H4 (cell line): ENCODE measurements at places on chromosomes 12 and 14. TPM values are rescaled to one million over a fixed set of nuclear protein-coding genes. Genes with fewer than 3 reads are reported as not detected.

GRCh38 chr14:55585854-55586253 lies 5.8 kb downstream of the KTN1 start:
- peak; percentile 21 for DNase-seq

- DNase-seq: no peak
These were observed 10.0 kb downstream of the EMG1 start for GRCh38 chr12:6980740-6981139.

- DNase-seq: no peak
These were observed 56.6 kb downstream of the SH2B3 start for GRCh38 chr12:111462210-111462769.

DNA sequence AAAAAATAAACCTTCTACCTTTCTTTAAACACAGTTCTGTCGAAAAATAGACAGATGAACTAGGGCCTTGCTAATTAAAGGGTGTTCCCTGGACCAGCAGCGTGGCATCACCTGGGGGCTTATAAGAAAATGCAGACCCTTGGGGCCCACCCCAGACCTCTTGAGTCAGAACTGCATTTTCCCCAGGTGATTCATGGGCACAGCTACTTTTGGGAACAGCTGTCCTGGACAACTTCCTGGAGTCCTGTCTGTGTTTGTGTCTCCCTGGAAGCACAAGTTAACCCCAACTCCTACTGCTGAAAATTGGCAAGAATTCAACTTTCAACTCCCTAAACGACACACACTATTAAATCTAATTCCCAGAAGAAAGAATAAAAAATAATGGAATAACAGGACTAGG lies 17.8 kb downstream of the FBLN5 start:
- no peak for DNase-seq

DNA sequence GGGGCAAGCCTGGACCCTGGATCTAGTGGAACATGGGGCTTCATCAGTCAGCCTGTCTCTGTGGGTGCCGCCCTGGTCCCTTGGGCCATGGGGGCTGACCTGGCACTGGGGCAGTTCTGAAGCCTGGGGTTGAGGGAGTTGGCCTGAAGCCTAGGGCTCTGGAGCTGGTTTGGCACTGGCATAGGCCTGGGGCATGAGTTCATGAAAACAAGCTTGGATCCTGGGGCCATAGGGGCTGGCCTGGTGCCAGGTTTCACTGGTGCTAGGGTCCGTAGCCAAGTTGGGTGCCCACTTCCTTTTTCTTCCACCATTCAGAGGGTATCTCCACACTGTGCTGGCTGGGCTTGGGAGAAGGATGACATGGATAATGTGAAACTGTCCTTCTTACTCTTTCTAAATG lies 26.6 kb upstream of the ANO4 start:
- DNase-seq: no peak

DNA sequence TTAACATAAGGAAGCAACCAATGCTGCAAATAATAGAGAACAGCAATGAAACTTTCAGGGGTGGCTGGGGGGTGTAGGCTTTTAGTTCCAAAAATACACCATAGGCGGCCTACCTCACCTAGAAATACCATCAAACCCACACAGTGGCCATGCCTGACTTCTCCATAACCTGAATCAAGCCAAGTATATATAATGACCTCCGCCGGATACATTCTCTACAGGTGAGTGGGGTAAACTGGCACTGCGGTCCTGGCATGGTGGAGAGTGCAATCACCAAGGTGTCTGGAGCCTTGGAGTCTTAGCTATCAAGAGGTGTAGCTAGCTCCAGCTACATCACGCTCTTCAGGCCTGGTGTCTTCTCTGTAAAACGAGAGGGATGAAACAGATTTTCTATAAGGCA lies 1.2 kb downstream of the ZBTB25 start:
- DNase-seq: no peak

DNA sequence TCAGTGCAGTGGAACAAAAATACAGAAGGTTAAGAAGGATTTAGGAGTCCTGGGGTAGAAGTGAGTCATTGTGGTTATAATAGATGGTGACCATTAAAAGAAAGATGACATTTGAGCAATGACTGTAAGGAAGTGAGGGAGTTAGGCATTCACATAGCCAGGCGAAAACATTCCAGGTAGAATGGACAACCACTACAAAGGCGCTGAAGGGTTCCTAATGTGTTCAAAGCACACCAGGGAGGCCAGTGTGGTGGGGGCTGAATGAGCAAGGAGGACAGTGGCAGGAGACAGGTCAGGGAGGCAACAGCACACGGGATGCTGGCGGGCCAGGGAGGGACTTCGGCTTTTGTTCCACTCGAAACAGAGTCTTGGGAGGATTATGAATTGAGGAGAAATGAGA lies 129.9 kb downstream of the NPAS3 start:
- peak; percentile 30 for DNase-seq

DNA sequence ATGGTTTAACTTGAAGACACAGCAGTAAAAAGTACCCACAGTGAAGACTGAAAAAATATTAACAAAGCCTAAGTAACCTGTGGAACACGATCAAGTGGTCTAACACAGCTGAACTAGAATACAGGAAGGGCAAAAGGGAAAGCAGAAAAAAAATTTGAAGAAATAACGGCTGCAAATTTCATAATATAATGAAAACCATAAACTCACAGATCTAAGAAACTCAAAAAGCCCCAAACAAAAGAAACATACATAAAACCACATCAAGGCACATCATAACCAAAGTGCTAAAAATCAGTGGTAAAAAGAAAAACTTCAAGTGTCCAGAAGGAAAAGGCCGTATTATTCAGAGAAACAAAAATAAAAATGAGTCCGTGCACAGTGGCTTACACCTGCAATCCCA lies 30.9 kb downstream of the SPPL3 start:
- DNase-seq: no peak

GRCh38 chr12:90510948-90511347 lies 444.0 kb downstream of the CCER1 start:
- DNase-seq: peak; percentile 20

DNA sequence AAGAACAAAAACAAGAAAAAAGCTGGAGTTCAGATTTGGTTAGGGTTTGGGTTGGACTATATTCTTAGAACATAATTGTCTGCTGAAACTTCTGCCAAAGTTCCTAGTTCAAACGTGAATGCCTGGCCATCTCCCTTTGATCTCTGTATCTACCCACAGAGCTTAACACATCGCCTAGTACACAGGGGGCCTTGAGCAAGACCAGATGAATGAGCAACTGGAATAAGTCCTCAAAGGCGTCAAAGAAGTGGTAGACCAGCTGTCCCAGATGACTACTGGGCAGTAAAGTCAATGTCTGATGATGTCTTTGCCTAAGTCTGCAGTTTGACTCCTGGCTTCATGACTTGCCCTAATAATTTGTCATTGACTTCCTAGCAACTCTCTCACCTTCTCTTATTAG lies 13.9 kb upstream of the STAB2 start:
- DNase-seq: no peak

- DNase-seq: no peak
These were observed 81.2 kb downstream of the CFAP54 start for GRCh38 chr12:96570579-96570978.

- DNase-seq: no peak
These were observed 194.1 kb downstream of the NUAK1 start for GRCh38 chr12:105944628-105945027.

DNA sequence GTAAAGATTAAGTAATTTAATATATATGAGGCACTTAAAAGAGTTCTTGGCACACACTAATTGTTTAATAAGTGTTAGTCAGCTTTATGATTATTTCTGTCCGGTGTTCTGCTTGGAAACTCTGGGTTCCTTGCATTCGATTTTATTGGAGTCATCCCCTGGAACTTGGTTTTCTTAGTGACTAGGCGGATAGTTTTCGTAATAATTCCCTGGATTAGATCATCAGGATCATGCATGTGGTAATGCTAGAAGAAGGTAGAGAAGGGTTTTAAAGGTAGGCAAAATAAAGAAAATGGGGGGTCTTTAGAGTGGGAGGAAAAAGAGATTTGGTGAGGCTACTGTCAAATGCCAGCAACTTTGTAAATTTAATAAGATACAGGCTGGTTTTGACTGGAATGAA lies 88.4 kb downstream of the MYF5 start:
- no peak for DNase-seq

GRCh38 chr14:36493761-36494160 lies 26.3 kb downstream of the NKX2-1 start:
- no peak for DNase-seq

DNA sequence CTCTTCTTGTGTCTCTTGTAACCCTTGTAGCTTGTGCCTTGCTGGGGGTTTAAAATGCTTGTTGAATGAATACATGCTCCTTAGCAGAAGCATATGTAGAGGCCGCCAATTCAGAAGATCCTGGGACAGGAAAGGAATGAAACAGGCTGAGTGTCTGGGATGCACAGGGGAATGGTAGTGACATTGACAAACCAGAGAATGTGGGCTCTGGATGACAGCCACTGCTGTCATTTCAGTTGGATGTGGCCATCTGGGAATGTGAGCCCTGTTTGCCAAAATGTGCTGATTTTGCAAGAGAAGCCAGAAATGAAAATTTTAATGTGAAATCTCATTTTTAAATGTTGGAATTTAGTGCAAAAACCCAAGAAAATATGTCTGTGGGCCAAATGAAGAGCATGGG lies 136.8 kb downstream of the DACT1 start:
- no peak for DNase-seq

GRCh38 chr12:62301799-62302133 lies 41.6 kb downstream of the USP15 start:
- no peak for DNase-seq

GRCh38 chr12:126684703-126685102 lies 1582.3 kb upstream of the TMEM132C start:
- no peak for DNase-seq

GRCh38 chr12:101876322-101876860 lies 989 bp upstream of the DRAM1 start:
- DNase-seq: no peak

GRCh38 chr12:103520686-103521215 lies 25.0 kb upstream of the C12orf42 start:
- DNase-seq: no peak

DNA sequence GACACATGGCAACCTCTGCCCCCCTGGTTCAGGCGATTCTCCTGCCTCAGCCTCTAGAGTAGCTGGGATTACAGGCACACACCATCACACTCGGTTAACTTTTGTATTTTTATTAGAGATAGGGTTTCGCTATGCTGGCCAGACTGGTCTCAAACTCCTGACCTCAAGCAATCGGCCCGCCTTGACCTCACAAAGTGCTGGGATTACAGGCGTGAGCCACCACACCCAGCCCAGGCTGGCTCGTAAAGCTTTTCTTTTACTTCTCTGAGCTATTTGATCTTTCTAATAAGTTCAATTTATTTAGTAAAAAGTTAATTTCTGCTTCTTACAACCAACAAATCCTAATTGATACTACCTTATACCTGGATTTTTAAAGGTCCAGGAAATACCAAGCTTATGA lies 127.4 kb upstream of the KRR1 start:
- DNase-seq: no peak

DNA sequence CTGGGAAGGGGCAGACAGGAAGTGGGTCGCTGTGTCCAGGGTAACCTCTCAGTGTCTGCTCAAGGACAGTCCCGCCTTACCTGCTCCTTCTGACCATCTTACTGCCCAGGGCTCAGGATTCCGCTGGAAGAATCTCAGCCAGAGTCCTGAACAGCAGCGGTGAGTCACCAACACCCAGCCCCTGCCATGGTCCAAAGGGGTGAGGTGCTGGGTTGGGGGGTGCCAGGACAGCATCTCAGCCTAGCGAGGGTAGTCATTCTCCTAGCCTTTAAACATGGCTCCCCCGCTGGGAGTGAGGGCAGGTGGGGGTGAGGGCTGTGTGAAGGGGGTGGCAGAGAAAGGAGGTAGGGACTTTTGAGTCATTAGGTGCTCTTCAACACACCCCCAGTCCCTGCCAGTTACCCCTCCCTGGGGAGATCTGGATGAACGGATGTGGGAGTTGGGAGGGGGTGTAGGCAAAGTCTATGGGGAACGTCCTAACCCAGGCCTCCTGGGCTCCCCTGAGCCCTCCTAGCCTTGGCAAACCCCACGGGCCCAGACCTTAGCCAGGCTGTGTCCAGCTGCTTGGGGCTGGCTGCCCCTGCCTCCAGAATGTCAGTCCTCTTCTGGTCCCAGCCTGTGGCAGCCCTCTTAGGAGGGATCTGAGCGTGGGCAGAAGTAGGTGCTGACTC lies 2.5 kb downstream of the TAMALIN start:
- DNase-seq: no peak

GRCh38 chr14:74935360-74935680 lies 12.3 kb upstream of the RPS6KL1 start:
- DNase-seq: no peak

- no peak for DNase-seq
These were observed 167.9 kb downstream of the PRKD1 start for GRCh38 chr14:29759521-29760340.

- DNase-seq: no peak
These were observed 1316.7 kb upstream of the TMEM132C start for GRCh38 chr12:126950266-126950665.

- DNase-seq: no peak
These were observed 44.7 kb upstream of the BMP4 start for GRCh38 chr14:54001189-54001878.

Gene SUSD6
- total RNA-seq: 2.7 and 3.4 TPM in 2 replicates

Gene ASB2
- not detected in 2 replicates for total RNA-seq

Gene ARMH4
- total RNA-seq: 0.90 and 1.7 TPM in 2 replicates

Gene GALNT16
- total RNA-seq: 0.47 and 0.52 TPM in 2 replicates

Gene KRT75
- 0.12 TPM in 1 of 2 replicates, not detected in the other for total RNA-seq

Gene SYNE2
- total RNA-seq: 6.1 and 10.3 TPM in 2 replicates

Gene CLECL1
- not detected in 2 replicates for total RNA-seq

Gene HOXC13
- 2.0 and 4.4 TPM in 2 replicates for total RNA-seq

Gene GPR68
- 0.04 TPM in 1 of 2 replicates, not detected in the other for total RNA-seq

Gene IPO8
- 9.1 and 13.7 TPM in 2 replicates for total RNA-seq
